ENCODE measurements at places on chromosomes 5 and 9.
A peak's percentile ranks its signal among the peaks of the same experiment; 100 is the strongest.

DNA sequence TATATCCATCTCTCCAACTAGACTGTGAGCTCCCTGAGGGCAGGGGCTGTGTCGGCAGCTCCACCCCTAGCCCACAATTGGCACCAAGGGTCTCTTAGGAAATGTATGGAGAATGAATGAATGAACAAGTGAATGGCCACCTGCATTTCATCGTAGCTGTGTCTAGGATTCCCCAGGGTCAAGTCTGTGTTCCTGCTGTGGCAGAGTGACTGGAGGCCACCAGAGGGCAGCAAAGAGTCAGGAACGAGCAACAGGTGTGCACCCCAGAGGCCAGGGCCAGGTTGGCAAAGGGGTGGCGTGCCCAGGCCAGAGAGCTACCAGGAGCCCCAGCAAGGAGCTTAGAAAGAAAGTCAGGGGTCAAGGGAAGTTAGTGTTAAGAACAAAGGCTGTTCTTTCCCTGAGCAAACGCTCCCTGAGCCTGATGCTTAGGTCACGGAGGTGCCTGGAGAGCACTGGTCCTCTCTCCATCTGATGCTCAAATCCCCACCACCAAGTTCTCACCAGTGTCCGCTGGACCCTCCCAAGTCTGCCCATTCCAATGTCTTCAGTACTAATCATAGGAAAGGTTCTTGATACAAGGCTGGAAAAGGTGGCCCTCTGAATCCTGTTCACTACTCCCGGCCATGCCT is 160.7 kb downstream of the PAX5 start:
- peak; percentile 42 for DNase-seq

- DNase-seq, result no peak
Measured at GRCh38 chr9:69195668-69196067, 21.6 kb downstream of the TJP2 start.

DNA sequence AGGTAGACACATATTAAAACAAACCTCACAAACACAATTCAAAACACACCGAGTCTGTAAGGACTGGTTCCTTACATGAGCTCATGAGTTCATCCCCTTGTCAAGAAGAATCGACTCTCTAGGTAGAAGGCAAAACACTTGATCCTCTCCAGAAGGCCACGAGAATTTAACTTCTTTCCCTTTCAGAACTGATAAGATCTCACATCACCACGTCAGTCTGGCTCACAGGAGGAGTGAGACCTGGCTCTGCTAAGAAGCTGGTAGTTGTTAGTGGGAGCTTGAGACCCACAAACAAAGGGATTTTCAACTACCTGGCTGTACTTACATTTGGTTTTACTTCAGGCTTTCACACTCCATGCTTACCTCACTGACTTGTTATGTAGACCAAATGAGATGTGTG is 459.2 kb downstream of the ARHGEF28 start:
- no peak for DNase-seq

GRCh38 chr9:116020146-116020545 is 133.4 kb upstream of the PAPPA start:
- no peak for DNase-seq

DNA sequence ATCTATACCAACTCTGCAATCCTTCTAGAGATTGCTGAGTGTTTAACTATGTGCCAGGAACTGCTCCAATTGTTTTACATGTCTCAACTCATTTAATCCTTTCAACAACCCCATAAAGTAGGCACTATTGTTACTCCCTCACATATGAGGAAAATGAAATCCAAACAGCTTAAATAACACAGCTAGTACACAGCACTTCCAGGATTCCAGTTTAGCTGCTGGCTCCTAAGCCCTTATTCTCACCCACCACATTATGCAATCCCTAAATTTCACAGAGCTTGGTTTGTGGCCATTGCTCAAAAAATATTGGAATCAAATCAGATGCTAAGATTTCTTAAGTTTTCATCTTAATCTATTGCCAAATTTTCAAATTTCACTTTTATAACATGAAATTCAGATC is 84.9 kb downstream of the PRELID2 start:
- DNase-seq, result no peak

DNA sequence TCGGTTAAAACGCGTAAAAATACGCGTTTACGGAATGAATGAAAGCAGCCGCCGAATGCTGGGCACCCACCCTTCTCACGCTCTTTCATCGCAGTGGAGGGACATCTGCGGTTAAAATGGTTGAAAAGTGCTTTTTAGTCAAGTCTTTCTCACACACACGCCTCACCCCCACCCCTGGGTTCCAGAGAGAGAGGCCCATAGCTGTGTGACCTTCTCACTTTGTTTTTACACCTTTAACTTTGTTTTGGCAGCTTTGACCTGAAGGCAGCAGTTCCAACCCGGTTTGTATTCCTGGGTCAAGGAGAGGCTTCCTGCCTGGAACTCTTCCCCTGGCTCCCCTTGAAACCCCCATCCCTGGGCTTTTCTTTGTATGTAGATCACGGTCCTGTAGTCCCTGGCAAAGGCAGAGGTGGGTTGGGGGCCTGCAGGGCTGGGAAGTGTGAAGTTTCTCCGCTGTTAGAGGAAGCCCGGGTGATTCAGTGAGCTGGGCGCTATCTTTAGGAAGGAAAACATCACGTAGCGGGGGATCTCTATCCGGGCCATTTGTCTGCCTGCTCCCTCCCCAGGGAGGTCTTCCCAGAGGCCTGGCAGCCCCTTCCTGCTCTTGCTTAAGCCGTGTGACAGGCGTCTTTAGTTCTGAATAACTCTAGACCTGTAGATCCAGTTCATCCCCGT is 29.6 kb downstream of the SPRY4 start:
- DNase-seq, result no peak

DNA sequence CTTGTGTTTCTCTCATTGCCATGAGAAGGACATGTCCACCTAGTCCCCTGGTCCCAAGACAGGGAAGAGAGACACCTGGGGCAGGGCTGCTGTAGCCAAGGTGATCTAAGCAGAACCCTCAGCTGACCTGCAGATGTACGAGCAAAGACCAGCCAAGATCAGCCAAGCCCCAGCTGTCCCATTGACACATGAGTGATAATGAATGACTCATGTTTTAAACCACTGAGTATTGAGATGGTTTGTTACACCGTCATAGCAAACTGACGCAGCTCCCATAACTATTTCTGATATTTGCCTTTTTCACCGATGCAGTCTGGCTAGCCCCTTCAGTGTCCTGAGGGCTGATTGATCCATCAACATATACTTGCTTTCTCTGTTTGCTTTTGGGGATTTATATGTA is 6.7 kb downstream of the OR1K1 start:
- no peak for DNase-seq

GRCh38 chr9:29006628-29007027 is 1433.3 kb upstream of the C9orf72 start:
- DNase-seq, result no peak

DNA sequence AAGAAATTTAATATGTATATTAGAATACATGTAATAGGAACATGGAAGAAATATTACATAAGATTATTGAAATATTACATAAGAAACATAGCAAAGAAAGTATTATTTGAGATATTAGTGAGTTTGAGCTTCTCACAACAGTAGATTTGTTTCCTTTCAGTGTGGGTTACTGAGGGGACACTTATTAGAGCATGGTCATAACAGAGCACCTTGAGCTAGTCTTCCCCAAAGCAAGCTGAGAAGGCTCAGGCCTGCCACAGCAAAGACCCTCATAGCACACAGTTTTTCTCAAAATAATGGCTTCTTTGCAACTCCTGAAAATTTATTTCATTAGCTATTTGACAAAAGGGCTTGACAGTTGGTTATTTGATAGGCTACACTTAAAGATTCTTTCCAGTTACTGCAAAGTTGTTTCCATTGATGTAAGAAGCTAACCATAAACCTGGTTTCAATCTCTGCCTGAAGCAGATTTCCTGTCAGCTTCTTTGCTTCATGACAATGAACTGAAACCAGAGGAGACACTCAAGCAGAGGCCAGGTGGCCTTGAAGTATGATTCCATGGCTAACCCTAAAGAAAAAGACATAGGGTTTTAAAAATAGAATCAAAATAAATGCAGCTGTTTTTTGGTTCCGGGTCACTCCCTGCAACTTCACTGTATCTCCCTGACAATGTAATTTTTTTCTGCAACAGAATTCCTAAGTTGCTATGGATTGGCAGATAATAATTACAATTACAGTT is 68.6 kb downstream of the ERMP1 start:
- no peak for DNase-seq

- no peak for DNase-seq
Measured at GRCh38 chr5:147826361-147826760, 5.1 kb downstream of the SPINK1 start.

GRCh38 chr5:140595538-140596300 is 31.1 kb downstream of the SLC35A4 start:
- DNase-seq, result no peak

- peak; percentile 14 for DNase-seq
Measured at GRCh38 chr9:134344068-134344799, 18.0 kb downstream of the RXRA start.

GRCh38 chr9:98974994-98975712 is 31.4 kb downstream of the COL15A1 start:
- DNase-seq, result peak; percentile 67

GRCh38 chr5:82894716-82895115 is 182.5 kb downstream of the TMEM167A start:
- no peak for DNase-seq

DNA sequence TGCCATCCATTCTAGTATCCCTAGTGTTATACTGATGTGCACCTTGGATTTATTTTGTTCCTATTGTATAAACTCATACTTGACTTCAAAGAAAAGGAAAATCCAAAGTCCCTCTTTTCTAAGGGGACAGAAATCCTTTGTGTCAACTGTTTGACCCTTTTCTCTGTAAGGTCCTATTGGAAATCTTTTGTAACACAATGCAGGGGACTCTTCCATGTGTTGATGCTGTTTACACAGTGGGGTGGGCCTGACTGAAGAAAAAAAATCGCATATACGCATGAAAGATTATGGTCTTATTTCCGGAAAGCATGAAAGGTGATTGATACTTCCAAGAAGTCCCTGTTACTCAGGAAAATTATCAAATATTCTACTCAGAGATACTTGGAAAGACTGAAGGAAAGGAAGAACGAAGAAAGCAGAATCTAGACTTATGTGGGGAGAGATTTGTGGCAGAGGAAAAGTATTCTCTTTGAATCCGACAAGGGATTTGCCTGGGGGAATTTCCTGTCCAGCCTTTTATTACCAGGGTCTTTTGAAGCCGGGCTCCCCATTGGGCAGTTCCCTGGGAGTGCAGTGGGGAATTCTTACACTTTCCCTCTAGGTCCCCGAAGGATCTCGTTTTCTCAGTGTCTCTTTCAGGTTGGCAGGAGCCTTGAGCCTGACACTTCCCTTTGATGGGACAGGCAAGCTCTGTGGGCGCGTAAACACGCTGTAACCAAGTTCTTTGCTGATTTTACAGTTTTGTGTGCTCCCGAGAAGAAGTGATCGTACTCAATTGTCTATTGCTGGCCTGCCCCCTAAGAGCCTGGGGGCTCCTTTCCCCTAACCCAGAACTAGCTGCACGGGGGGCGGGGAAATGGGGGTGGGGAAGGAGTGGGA is 779 bp upstream of the VCAN start:
- no peak for DNase-seq

- peak; percentile 1 for DNase-seq
Measured at GRCh38 chr5:146565764-146566367, 49.9 kb upstream of the GPR151 start.

GRCh38 chr5:78103232-78103918 is 191.1 kb downstream of the AP3B1 start:
- DNase-seq, result no peak

GRCh38 chr9:70036641-70037040 is 7.0 kb upstream of the MAMDC2 start:
- no peak for DNase-seq

GRCh38 chr9:78026416-78026815 is 5.2 kb downstream of the GNAQ start:
- DNase-seq, result no peak

- DNase-seq, result no peak
Measured at GRCh38 chr9:129338724-129339430, 160.8 kb upstream of the IER5L start.

DNA sequence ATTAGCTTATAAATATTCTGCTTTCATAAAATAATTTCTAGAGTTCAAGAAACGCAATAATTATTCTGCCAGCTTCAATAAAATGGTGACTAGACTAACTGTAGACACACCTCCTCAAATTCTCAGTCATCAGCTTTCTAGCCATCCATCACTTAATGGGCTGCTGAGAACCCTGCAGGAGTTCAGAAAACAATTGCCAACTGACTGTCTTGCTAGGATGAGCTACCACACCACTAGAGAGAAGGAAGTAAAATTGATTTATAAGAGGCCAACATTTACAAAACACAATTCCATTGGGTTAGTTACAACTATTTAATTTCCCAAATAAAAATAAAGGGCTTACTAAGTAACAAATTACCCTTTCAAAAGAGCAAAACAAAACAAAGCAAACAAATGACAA is 126.5 kb upstream of the PAPPA start:
- DNase-seq, result no peak

DNA sequence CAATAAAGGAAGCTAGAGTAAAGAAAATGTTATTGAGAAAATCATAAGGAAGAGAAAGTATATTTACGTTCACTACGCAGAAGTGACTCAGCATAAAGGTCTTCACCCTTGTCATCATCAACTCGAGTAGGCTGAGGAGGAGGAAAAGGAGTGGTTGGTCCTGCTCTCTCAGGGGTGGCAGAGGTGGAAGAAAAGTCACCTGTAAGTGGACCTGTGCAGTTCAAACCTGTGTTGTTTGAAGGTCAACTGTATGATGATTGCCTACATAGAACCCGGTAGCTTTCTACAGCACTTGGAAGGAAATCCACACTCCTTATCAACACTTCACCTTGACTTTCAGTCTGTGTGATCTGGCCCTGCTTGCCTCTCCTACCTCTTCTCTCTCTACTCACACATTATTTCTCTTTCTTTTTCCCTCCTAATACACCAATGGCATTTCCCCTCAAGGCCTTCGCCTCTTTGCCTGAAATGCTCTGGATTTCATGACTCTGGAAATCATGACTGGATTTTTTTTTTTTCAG is 109.3 kb upstream of the CPEB4 start:
- no peak for DNase-seq

DNA sequence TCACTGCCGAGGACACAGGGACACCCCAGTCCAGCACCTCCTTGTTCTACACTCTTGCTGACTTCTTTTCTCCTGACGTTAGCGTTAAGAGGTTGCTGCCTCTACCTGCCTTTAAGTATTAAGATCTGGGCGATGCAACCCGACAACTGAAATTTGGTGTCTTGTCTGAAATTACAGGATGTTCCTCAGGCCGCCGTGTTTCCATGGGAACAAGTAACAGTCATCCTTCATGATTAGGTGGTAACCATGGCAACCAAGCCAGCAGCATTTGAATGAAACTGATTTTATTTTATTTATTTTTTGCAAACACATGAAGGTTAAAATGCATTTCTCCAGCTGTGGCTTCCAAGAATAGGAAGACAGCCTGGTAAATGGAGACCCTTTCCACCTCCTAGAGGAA is 20.8 kb downstream of the DAB2IP start:
- no peak for DNase-seq

DNA sequence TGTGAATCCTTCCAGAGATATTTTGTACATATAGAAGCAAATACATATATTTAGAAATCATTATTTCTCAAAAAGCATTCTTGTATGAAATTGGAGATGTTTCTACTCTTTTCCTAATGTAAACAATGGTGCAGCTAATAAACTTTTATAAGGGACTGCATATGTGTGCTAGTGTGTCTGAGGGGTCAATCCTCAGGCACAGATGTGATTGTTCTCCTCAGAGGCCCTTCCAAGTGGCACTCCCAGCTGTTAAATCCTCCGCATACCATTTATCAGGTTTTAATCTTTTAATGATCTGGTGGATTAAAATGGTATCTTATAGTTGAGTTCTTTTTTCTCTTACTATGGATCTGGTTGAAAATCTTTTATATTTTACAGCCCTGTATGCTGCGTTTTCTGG is 5.6 kb upstream of the OMD start:
- no peak for DNase-seq

GRCh38 chr5:172565455-172565854 is 75.6 kb upstream of the NEURL1B start:
- DNase-seq, result no peak

All from stimulated activated CD8-positive, alpha-beta memory T cell treated with anti-CD3 and anti-CD28 coated beads, Interleukin-4, amount 100 ng/mL, for 1 hour (primary cell).